HTR-8/SVneo (cell line): ENCODE measurements at places on chromosomes 5 and 9.

DNA sequence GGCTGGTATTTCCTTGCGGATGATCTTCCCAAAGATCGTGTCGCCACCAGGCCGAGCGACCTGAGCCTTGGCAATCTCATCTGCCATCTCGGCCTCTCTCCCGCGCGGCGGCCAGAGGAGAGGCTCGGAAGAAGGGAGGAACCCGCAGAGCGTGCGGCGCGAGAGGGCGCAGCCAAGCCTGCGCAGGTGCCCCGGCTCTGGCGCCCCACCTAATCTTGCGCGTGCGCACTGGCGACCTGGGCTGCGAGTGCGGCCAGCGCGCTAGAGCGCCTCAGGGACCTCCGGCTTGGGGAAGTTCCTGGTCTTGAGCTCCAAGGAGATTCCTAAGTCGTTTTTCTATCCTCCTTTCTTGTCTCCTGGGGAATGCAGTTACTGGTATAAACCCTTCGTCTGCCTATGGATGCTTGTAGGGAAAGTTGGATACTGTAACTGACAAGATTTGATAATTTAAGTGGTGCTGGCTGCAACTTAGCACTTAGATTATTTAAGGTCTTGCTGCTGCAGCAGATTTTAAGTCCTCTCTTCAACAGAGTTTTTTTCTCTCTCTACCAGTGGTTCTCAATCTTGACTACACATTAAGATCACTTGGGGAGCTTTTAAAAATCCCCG is at the start of gene HINT1:
HINT1 (minus strand) TSS at position 138 of the 609 bp plus-strand sequence; CDS start at position 87, 51 bp downstream.
- DNase-seq = peak; percentile 95

GRCh38 chr9:105150991-105151685 is 93.3 kb upstream of the SLC44A1 start:
- no peak for DNase-seq

DNA sequence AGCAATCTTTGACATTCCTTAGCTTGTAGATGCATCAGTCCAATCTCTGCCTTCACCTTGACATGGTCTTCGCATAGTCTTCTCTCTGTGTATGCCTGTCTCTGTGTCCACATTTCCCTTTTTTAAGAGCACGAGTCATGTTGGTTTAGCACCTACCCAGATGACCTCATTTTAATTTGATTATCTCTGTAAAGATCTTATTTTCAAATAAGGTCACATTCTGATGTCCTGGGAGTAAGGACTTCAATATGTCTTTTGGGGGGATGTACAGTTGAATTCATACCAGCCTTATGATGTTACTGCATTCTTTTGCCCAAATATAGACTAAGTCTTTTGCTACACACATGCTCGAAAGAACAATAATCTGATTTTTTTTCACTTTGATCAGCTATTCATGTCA is 6.9 kb downstream of the KCTD16 start:
- DNase-seq = no peak

- DNase-seq = no peak
Observed at GRCh38 chr5:38367410-38367809, 109.1 kb downstream of the EGFLAM start.

DNA sequence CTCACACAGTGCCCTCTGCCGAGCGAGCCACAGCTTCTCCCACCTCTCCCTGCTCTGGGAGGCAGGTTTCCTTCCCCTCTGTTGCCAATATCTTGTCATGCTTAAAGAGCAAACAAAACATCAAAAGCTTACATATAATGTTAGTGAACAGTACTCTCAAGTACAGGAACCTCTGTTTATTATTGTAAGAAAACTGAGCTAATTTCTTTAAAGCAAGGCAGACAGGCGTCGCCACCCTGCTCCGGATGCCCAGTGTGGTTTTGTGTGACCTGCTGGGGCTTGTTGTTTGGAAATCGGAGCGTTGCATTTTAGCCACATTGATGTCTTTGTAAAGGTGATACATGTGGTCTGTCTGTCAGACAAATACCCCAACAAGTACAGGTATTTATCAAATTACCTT is 401.4 kb upstream of the IRX1 start:
- DNase-seq = no peak

DNA sequence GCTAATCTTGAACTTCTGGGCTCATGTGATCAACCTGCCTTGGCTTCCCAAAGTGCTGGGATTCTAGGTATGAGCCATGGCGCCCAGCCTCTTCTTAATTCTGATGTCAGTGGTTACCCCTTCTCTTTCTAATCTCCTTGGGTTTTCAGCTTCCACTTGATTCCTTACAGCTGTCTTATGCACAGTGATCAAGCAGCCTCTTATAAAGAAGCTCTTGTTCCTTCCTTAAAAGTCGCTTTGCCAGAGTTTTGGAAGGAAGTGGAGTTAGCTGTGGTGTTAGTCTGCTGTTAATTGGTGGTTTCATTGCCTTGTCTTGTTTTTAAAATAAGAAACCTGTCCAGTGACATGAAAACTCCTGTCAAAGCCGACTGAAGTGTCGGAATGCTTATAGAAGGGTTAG is 128.1 kb upstream of the CACNA1B start:
- DNase-seq = no peak

GRCh38 chr5:19855031-19855430 is 133.0 kb downstream of the CDH18 start:
- DNase-seq = no peak

GRCh38 chr5:56456002-56456401 is 222.9 kb upstream of the ANKRD55 start:
- DNase-seq = no peak

DNA sequence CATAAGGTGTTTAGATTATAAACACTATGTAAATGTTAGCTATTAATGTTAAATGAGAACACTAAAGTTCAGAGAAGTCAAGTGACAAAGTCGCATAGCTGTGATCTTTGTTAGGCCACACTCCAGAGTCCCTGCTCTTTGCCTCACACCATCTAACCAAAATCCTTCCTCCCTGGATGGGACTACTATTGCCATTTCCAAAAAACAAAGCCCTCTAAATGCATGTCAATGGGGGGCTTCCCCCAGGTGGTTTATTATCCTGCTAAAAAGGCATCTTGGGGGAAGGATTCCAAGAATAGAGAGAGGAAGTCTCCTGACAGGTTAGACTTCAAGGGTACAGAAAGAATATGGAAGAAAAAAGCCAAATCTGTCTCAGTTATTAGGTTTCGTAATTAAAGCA is 10.4 kb downstream of the NR6A1 start:
- DNase-seq = no peak

- peak; percentile 4 for DNase-seq
Observed at GRCh38 chr9:106648799-106649198, 214.2 kb upstream of the ZNF462 start.

GRCh38 chr9:118785456-118785855 is 583.8 kb downstream of the BRINP1 start:
- no peak for DNase-seq

GRCh38 chr9:98590101-98590500 is 118.6 kb downstream of the GABBR2 start:
- DNase-seq = no peak

DNA sequence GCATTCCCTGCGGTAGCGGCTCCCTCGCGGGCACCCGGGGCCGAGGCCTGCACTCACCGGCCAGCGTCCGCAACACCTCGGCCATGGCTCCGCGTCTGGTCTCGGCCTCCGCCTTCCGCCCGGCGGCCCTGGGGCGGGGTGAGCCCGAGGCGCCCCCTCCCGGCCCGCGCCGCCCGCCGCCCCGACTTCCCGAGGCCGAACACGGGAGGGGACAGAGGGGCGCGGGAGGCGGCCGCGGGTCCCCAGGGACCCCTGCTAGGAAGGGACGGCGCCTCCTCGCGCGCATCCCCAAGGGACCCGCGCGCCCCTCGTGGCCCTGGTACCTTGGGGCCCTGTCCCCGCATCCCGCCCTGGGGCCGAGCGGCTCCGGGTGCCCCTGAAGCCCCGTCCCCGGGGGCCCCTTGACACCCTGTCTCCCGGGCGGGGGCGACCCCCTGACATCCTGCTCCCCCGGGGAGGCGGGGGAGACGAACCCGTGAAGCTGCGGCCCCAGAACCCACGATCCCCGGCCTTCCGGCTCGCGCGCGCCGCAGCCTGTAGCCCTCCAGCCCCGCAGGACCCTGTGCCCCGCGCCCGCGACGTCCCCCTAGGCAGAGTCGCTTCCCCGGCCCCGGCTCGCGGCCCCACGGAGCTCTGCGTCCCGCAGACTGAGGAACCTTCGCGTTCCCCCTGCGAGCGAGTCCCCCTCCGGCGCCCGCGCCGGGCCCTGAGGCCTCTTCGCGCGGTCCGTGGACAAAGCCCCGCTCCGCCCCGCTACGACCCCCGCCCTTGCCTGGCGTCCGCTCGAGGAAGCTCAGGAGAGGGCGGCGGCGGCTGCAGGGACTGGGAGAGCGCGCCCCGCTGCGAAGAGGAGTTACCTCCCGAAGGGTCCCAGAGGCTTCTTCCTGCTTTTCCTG is at the start of gene ABO:
ABO (minus strand) TSS at position 97 of the 896 bp plus-strand sequence.
- no peak for DNase-seq

DNA sequence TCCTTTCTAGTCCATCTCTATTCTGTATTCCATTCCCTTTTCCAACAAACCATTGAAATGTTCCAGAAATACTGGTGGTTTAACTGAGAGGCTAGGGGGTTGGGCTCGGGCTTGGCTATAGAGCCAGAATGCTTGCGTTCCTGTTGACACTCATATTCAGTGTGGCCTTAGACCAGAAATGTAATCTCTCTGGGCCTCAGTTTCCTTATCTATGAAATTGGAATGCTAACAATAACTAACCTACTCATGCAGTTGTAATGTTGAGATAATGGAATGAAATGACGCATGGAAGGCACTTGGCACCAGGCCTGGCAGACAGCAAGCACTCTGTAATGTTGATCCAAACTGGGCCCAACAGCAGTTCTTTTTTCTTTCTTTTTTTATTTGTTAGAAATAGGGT is 26.8 kb downstream of the JADE2 start:
- no peak for DNase-seq

DNA sequence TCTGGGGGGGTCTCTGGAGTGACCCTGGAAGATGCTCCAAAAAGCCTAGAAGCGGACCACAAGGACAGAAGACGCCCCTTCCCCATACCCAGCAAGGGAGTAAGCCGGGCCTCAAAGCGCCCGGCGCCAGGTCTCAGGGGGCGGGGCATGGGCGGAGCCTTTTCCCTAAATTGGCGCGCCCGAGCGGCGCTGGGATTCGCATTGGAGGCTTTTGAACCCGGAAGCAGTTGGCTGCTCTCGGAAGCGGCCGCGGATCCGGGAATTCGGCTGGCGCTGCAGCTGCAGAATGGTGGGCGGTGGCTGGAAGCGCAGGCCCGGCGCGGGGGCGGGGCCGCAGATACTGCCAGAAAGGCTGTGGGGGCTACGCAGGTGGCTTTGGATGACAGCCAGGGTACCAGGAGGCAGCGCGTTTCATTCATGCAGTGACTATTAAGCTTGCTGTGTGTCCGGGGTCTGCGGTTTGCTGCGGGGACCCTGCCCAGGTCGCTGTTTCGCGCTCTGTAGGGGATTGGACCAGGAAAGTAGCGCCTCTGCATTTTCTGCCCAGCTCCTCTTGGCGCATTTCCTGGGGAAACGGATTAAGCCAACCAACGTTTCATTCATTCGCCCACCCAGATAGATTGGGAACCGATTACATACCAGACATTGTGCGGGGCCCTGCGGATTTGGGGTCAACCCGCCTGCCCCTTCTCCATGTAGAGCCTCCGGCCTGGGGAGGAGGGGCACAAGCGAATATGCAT is 83.0 kb upstream of the FREM1 start:
- DNase-seq = peak; percentile 53

DNA sequence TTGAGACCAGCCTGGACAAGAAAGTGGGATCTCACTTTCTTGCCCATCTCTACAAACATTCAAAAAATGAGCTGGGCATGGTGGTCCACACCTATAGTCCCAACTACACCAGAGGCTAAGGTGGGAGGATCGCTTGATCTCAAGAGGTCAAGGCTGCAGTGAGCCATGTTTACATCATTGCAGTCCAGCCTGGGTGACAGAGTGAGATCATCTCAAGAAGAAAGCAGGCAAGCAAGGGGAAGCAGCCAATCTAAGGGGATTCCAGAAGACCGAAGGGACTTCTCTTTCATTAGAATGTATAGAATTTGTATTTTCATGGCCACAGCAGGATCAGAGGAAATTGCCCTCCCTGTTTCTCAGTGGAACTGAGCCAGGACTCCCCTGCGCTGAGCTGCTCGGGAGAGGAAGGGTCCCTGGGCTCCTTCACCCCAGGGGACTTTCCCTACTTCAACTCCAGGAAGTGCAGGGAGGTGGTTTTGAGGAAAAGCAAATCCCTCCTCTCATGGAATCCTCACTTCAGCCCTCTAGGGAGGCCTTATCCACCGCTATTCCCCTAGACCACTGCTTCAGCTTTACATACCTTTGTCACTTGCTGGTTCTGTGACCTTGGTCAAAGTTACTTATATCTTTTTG is 12.1 kb downstream of the WWC1 start:
- no peak for DNase-seq

DNA sequence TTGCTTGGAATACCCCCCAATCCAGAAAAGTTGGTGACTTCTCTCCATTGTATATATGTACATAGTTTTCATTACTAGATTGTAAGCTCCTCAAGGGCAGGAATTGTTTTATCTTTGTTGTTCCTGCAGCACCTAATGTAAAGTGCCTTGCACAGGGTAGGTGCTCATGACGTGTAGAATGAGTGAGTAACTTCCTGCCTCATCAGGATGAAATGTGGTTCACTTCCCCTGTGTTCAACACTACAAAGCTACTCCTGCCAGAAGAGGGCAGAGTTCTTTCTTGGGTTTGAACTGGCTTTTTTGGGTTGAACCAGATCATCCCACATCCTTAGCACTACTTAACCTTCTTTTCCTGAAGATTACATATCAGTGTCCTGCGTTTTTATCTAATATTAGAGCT is 23.9 kb downstream of the GTF3C4 start:
- DNase-seq = no peak

DNA sequence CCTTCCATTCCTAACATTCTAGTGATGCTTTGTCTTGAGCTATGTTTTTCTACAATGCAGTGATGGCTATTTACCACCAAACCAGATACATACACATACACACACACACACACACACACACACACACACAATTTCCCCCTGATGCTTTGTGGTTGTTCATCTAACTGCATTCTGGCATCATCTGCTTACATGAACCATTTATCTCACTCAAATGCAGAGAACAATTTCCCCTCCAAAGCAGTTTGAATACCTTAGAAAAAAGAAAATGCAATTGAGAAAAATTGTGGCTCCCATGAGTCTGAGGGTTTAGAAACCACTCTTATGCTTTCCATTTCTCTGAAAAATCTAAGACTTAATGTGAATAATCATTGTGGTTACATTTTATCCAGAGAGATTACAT is 1024.8 kb downstream of the TLE4 start:
- no peak for DNase-seq

GRCh38 chr5:14745188-14745563 is 80.7 kb downstream of the OTULIN start:
- DNase-seq = no peak

DNA sequence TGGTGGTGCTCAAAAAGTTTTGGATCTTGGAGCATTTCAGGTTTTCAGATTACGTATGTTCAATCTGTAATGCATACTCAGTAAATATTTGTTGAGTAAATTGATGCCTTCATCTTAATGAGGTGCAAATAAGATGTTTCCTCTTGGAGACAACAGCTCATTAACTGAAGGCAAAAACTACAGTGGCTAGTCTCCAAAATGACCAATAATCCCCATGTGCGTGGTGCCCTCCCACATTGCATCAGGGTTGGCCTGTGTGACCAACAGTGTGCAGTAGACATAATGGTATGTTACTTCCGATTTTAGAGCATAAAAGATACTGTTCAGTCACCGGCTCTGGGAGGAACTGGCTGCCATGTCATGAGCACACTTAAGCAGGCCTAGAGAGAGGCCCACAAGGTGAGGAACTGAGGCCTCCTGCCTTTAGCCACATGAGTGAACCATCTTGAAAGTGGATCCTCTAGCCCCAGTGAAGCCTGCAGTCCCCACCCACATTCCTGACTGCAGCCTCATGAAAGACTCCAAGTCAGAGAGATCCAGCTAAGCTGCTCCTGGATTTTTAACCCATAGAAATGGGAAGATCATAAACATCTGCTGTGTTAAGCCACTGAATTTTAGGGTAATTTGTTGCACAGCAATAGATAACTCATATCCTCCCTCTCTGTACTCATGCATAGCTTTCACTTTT is 55.7 kb downstream of the LIFR start:
- DNase-seq = peak; percentile 28
